ENCODE measurements at places on chromosomes 6 and 20.

GRCh38 chr6:14720411-14721102 is 525.3 kb upstream of the JARID2 start:
- no peak for DNase-seq

DNA sequence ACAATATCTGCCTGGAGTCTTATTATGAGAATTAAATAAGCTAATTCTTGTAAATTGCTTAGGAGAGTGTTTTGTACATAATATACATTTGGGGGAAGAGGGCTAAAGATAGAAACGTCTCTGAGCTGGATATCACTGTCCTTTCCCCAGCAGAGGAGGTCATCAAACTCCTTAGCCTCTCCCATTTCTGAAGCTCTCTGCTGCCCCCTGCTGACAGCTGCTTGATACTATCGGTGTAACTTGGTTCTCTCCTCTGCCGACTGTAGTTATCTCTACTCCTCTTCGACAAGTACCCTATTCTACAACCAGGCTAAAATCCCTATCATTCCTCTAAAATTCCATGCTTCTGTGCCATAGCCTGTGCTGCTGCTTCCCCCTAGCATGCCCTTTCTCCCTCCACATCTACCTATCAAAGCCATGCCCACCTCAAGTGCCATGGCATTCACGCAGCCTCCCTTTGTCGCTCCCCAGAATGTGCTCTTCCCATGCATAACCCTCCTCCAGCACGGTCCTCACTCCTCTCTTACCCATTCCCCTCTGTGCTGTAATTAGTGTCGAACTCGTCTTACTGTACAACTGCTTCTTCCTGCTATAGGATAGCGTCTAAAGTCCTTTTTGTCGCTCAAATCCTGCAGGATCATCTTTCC is 101.2 kb downstream of the EPM2A start:
- peak; percentile 74 for DNase-seq

GRCh38 chr6:30747902-30748769 is 3.8 kb upstream of the IER3 start:
- no peak for DNase-seq

- DNase-seq: no peak
Observed at GRCh38 chr6:159126590-159126989, 42.6 kb upstream of the FNDC1 start.

DNA sequence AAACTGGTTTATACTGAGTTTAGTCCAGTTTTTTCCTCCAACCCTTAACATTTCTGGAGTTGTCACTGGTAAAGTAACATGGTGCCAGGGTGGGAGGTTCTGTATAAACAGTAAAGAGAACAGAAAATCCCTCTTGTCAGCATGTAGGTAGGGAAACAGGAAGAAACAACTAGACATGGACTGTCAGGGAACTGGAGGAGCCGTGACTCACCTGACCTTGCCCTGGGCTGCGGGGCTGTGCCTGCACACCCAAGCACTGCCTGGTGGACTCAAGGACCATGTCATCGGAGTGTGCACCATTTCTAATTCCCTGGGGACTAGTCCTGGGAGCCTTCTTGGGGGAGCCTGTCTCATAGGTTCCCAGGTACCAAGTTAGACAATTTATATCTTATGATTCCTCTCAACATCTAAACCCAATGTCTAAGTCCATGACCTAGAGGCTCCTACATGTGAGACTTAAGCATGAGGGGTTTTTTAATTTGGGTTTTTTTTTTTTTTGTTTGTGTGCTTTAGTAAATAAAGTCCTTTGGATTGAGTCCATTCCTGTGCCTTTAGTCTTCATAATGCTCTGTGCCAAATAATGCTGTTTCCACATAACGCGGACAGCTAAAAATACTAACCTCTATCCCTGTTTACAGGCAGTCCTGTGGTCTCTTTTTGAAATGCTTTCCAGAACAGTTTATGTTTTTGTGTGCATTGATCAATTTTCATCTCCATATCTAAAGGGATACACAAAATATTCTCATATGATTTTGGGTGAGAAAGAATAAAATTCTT is 136.9 kb upstream of the SUPT3H start:
- no peak for DNase-seq

GRCh38 chr6:18264219-18264922 is at the start of gene DEK:
Gene DEK (minus strand): TSS chr6:18264530. CDS start chr6:18263987, 543 bp downstream.
- DNase-seq: peak; percentile 80

Measured in COLO829 (cell line).